ENCODE measurements at places on chromosomes 13 and 19.
A peak's percentile ranks its signal among the peaks of the same experiment; 100 is the strongest.

- H3K27me3 ChIP-seq, result no peaks in the 10 kb centered on the region
- H3K27ac ChIP-seq, result no peak overlapping the region
- DNase-seq, result no peak
- no peaks in the 10 kb centered on the region for H3K4me1 ChIP-seq
- H3K4me3 ChIP-seq, result no peak overlapping the region
- peaks cover 20% of the 10 kb centered on the region for H3K36me3 ChIP-seq
Observed at GRCh38 chr13:100529666-100530377, 58.8 kb downstream of the GGACT start.

DNA sequence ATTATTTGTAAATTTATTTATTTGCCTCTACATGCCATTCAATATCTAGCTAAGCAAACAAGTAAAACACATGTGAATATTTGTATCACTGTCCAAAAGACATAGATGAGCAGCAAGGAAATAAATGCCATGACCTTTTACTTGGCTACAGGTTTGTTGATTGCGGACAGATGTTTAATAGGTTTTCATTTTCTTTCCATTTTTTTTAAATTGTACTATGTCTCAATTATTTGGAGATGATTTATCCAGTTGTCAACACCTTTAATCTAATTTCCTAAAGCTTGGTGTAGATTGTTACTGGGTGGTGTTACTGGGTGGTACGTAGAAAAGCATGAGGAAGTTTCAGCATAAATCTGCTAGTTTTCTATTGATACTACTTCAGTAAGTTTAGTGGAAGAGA is 560.6 kb upstream of the SPRY2 start:
- H3K27me3 ChIP-seq, result no peaks in the 10 kb centered on the region
- H3K4me1 ChIP-seq, result no peaks in the 10 kb centered on the region
- H3K36me3 ChIP-seq, result no peaks in the 10 kb centered on the region
- no peak for DNase-seq
- H3K4me3 ChIP-seq, result no peak overlapping the region

DNA sequence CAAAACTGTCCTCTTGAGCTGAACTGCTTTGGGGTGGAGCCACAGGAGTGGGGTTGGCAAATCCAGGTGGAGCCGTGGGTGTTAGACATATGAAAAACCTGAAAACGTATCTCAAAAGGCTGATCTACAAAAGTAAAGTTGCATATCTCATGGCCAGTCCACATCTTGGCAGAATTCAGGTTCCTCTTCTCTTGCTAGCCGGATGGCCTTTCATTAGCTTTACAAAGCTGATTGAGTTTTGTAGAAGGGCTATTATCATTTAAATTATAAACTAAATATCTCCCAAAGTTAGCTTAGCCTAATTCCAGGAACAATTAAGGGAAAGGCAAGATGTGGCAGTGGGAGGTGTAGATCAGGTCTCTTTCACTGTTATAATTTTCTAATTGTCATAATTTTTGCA is 1427.7 kb downstream of the EFNB2 start:
- H3K27ac ChIP-seq, result no peak overlapping the region
- no peaks in the 10 kb centered on the region for H3K4me1 ChIP-seq
- H3K4me3 ChIP-seq, result no peak overlapping the region
- H3K36me3 ChIP-seq, result no peaks in the 10 kb centered on the region
- H3K27me3 ChIP-seq, result peaks cover 3% of the 10 kb centered on the region

- no peak overlapping the region for H3K4me3 ChIP-seq
- H3K36me3 ChIP-seq, result peaks cover 59% of the 10 kb centered on the region
- no peaks in the 10 kb centered on the region for H3K27me3 ChIP-seq
- H3K4me1 ChIP-seq, result peaks cover 34% of the 10 kb centered on the region
Observed at GRCh38 chr19:55113570-55114039, 3.8 kb downstream of the PPP1R12C start.

- peaks cover 5% of the 10 kb centered on the region for H3K36me3 ChIP-seq
- peak overlapping the region; percentile 86 for H3K27ac ChIP-seq
- no peak overlapping the region for H3K4me3 ChIP-seq
Observed at GRCh38 chr19:2056837-2057192, 5.8 kb upstream of the MKNK2 start.

DNA sequence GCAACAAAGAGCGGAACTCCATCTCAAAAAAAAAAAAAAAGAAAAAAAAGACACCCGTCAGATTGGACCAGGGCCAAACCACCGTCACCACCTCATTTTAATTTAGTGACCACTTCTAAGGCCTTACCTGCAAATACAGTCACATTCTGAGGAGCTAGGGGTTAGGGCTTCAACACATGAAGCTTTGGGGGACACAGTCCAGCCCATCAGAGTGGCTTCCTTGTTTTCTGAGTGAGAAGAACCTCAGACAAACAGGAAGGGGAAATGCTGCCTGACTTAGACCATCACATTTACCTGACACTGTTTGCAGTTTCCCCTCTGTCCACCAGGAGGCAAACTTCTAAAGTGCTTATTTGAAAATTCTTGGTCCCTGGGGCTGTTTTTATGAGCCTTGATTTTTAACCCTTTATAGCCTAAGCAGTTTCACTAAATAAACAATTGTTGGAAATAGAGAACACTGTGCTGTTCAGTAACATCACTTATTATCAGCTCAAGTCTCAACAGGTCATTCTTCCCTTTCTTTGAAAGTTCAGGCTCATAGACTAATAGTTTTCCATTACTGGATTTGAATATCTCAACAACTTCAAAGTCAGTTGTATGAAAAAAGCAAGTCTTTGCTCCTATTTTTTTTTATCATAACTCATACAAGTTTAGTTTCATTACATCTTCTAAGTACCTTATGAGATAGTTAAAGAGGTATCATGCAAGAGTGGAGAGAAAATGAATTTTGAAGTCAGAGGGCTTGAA is 74.9 kb upstream of the WASF3 start:
- H3K4me3 ChIP-seq, result no peak overlapping the region
- DNase-seq, result peak; percentile 58
- no peak overlapping the region for H3K27ac ChIP-seq
- H3K36me3 ChIP-seq, result no peaks in the 10 kb centered on the region
- peaks cover 19% of the 10 kb centered on the region for H3K4me1 ChIP-seq

GRCh38 chr13:46896341-46897137 is at the start of gene HTR2A:
TSS of gene HTR2A (minus strand) at chr13:46897053. CDS start at chr13:46895906, 1,147 bp downstream.
- no peak within 1 kb of the TSS for H3K27ac ChIP-seq
- DNase-seq, result no peak
- H3K4me3 ChIP-seq, result peak within 1 kb of the TSS; percentile 9
- H3K27me3 ChIP-seq, result peaks cover 64% of the 10 kb centered on the region
- no peaks in the 10 kb centered on the region for H3K36me3 ChIP-seq
- peaks cover 19% of the 10 kb centered on the region for H3K4me1 ChIP-seq

DNA sequence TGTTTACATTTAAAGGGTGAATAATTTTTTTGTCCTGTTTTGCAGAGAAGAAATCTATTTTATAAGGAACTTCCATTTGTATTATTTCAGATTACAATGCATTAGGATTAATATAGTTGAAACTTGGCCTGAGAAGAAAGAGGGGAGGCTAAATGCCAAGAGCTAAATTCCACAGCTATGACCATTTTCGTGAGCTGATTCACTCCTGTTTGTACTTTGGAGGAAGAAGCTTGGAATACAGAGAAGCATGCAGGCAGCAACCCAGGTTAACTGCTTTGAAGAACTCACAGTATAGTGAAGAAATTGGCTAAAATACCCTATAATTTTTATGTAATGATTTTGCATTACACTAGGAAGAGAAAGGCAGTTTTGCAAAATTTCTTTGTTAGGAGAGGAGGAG is 309.4 kb upstream of the KLF12 start:
- H3K36me3 ChIP-seq, result no peaks in the 10 kb centered on the region
- no peaks in the 10 kb centered on the region for H3K27me3 ChIP-seq
- DNase-seq, result no peak
- no peaks in the 10 kb centered on the region for H3K4me1 ChIP-seq

GRCh38 chr13:68748038-68748437 is 1359.6 kb upstream of the ATXN8OS start:
- no peaks in the 10 kb centered on the region for H3K27me3 ChIP-seq
- no peak for DNase-seq
- no peak overlapping the region for H3K4me3 ChIP-seq
- no peaks in the 10 kb centered on the region for H3K36me3 ChIP-seq
- no peaks in the 10 kb centered on the region for H3K4me1 ChIP-seq

GRCh38 chr13:100461309-100462030 is 127.1 kb downstream of the GGACT start:
- no peaks in the 10 kb centered on the region for H3K27me3 ChIP-seq
- H3K4me3 ChIP-seq, result no peak overlapping the region
- no peak overlapping the region for H3K27ac ChIP-seq
- H3K36me3 ChIP-seq, result peaks cover 4% of the 10 kb centered on the region
- H3K4me1 ChIP-seq, result no peaks in the 10 kb centered on the region

GRCh38 chr13:32447894-32448623 is 20.1 kb upstream of the N4BP2L1 start:
- H3K4me3 ChIP-seq, result no peak overlapping the region
- H3K36me3 ChIP-seq, result peaks cover 3% of the 10 kb centered on the region
- H3K27ac ChIP-seq, result peak overlapping the region; percentile 15
- no peaks in the 10 kb centered on the region for H3K27me3 ChIP-seq

DNA sequence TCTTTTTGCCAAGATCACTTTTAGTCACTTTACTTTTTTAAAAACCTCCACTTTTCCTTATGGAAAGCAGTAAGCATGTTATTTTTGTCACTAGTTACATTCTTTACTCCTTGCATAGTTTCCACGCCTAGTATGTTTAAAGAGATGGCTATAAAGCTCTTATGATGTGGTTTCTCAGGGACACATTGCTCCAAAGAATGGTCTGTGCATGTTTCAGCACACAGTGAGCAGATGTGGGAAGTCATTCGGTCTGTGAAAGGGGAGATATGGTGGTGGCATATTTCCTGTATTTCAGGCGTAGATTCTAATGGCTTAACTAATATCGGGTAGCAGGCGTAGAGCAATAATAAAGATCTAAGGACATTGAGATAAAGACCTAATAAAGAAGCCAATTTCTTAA is 180.7 kb downstream of the SLITRK6 start:
- no peaks in the 10 kb centered on the region for H3K36me3 ChIP-seq
- no peaks in the 10 kb centered on the region for H3K27me3 ChIP-seq
- no peaks in the 10 kb centered on the region for H3K4me1 ChIP-seq

- H3K4me1 ChIP-seq, result no peaks in the 10 kb centered on the region
- H3K4me3 ChIP-seq, result no peak overlapping the region
- DNase-seq, result no peak
- H3K36me3 ChIP-seq, result no peaks in the 10 kb centered on the region
- no peaks in the 10 kb centered on the region for H3K27me3 ChIP-seq
- no peak overlapping the region for H3K27ac ChIP-seq
Observed at GRCh38 chr13:79833991-79834390, 353.0 kb downstream of the NDFIP2 start.

GRCh38 chr13:76992548-76993001 is 694 bp downstream of the CLN5 start:
- DNase-seq, result peak; percentile 55
- H3K27me3 ChIP-seq, result no peaks in the 10 kb centered on the region
- peak overlapping the region; percentile 93 for H3K4me3 ChIP-seq
- peaks cover 35% of the 10 kb centered on the region for H3K36me3 ChIP-seq
- peak overlapping the region; percentile 99 for H3K27ac ChIP-seq

DNA sequence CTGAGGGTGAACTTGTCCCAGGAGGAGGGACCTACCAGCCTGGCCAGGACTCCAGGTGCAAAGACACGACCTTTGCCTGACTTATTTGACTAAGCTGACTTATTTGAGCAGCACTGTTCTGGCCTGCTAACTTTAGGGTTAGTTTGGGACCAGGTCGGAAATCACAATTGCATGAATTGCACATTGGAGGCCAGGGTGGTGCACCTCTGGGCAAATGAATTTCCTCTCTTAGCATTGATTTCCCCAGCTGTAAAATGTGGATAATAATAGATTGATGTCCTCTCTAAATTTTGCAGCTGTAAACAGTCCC is 1.4 kb upstream of the BST2 start:
- H3K4me3 ChIP-seq, result peak overlapping the region; percentile 81
- peaks cover 42% of the 10 kb centered on the region for H3K36me3 ChIP-seq
- no peak for DNase-seq
- H3K27ac ChIP-seq, result peak overlapping the region; percentile 96

- no peak overlapping the region for H3K4me3 ChIP-seq
- no peak overlapping the region for H3K27ac ChIP-seq
- no peak for DNase-seq
- peaks cover 68% of the 10 kb centered on the region for H3K36me3 ChIP-seq
- no peaks in the 10 kb centered on the region for H3K27me3 ChIP-seq
Observed at GRCh38 chr19:15453091-15453578, 3.4 kb upstream of the WIZ start.

DNA sequence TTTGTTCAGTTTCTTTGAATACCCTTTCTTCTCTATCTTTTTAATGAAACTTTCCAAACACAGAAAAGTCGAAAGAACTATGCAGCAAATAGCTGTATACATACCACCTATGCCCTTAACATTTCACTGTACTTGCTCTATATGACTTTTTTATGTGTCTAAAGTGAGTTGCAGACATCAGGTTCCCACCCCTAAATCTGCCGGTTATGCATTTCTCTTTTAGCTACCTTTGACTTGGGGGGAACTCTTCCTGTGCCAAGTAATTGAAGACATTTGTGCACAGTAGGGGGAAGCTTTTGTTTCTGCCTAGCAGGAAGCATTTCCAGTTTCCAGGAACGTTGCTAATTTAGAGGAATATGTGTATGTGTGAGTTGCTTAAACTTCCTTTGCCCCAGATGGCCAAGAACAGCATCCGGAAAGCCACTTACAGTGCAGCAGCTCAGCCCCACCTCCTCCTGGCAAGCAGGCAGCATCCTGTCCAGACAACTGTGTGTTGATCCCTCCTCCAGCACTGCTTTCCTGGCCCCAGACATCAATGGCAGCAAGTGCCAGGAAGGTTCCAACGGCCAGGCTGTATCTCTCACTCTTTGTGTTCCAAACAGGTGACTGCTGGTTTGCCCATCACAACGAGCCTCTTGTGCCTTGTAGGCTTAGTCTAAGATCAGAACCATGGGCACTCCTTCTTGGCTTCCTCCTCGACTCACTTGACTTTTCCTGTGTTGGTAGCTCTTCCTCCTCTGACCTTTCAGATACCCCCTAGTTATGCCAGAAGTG is 14.7 kb upstream of the GRAMD1A start:
- H3K27me3 ChIP-seq, result no peaks in the 10 kb centered on the region
- peaks cover 55% of the 10 kb centered on the region for H3K4me1 ChIP-seq
- H3K36me3 ChIP-seq, result peaks cover 2% of the 10 kb centered on the region
- peak overlapping the region; percentile 74 for H3K4me3 ChIP-seq
- peak overlapping the region; percentile 81 for H3K27ac ChIP-seq
- no peak for DNase-seq

GRCh38 chr19:10636304-10636972 is 11.1 kb downstream of the SLC44A2 start:
- no peaks in the 10 kb centered on the region for H3K27me3 ChIP-seq
- no peak for DNase-seq
- peaks cover 8% of the 10 kb centered on the region for H3K4me1 ChIP-seq
- H3K4me3 ChIP-seq, result no peak overlapping the region
- H3K27ac ChIP-seq, result peak overlapping the region; percentile 70
- H3K36me3 ChIP-seq, result peaks cover 81% of the 10 kb centered on the region

GRCh38 chr19:8144273-8144995 is 5.0 kb downstream of the FBN3 start:
- no peak for DNase-seq
- H3K27me3 ChIP-seq, result peaks cover 30% of the 10 kb centered on the region
- H3K36me3 ChIP-seq, result no peaks in the 10 kb centered on the region
- H3K4me3 ChIP-seq, result no peak overlapping the region
- no peak overlapping the region for H3K27ac ChIP-seq

Data from activated T-cell treated with anti-CD3 and anti-CD28 coated beads, Interleukin-2, amount 50 U/mL, for 24 hours (primary cell).